Nephron progenitor cell (in vitro differentiated cells): ENCODE measurements at places on chromosomes 3 and 15.

DNA sequence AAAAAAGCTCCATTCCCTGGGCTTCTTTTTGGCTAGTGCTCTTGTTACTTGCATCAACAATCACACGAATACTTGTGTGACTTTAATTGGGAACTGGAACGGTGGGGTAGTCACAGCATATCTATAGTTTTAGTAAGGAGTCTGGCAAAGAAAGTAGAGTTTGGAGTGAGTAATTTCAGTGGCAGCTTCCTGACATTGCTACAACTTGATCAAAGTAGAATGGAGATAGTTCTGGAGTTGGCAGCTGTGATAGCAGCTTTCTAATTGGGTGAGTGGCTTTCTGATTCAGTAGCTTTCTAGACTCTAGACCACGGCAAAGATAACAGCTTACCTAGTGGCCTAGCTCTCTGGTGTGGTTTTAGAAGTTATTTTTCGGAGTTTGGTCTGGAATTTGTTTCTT lies 475.0 kb downstream of the TUSC7 start:
- DNase-seq, result no peak

GRCh38 chr15:71508081-71508682 lies 302.2 kb upstream of the NR2E3 start:
- no peak for DNase-seq

DNA sequence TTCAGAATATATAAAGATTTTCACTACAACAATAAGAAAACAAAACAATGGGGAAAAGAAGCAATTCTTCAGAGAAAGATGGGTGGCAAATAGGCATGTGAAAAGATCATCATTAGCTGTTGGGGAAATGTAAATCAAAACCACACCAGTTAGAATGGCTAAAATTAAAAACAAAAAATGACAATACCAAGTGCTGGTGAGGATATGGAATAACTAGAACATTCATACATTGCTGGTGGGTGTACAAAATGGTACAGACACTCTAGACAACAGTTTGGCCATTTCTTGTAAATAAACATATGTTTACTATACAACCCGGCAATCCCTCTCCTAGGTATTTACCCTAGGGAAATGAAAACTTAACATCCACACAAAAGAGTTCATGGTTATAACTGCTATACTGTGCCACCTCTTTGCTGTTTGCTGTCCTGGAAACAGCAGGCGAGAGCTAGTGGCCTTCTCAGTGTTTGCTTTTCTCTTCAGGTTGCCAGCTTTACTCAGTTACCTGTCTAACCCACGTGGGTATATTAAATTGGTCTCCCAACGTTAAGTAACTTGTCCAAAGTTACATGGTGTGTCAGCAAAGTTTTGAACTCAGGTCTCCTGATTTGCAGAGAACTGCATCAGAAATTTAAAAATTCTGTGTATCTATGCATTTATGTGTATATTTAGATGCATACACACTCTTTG lies 4.6 kb upstream of the NIT2 start:
- DNase-seq, result no peak

- no peak for DNase-seq
Observed at GRCh38 chr3:174767406-174767805, 91.7 kb upstream of the NAALADL2 start.

DNA sequence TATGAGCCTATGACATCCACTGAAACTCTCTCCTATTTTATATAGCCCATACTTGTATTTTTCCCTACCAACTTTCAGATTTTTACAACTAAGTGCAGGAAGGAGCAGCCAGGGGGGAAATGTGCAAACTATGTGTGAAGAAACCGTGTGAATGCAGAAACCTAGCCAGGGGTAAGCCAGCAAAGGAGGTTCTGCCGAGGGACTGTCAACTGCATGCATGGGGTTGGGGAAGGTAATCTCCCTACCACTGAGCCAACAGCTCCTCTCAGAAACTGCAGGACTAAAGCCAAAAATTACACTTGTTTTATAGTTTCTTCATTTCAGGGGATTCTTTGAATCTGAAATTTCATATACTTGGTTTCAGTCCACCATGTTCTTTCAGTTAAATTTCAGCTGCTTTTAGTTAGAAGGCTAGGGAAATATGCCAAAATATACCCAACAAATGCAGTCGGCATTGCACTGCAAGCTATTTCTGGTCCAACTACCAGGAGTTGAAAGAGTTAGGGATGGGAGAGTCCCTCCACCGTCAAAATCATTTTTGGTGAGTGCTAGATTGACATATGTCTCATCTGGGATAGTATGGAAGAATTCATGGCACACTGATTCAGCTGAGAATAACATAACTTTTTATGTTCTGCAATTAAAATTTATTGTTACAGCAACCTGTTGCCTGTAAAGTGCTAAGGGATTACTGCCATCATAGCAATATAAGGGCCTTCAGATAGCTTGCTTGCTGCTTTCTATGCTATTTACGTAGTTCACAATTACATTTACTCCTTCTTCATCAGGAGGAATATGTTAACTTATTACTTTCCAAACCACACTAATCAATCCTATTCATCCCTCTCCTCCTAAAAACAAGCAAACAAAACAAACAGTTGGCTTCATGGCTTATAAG lies 904.2 kb downstream of the ROBO1 start:
- DNase-seq, result no peak

DNA sequence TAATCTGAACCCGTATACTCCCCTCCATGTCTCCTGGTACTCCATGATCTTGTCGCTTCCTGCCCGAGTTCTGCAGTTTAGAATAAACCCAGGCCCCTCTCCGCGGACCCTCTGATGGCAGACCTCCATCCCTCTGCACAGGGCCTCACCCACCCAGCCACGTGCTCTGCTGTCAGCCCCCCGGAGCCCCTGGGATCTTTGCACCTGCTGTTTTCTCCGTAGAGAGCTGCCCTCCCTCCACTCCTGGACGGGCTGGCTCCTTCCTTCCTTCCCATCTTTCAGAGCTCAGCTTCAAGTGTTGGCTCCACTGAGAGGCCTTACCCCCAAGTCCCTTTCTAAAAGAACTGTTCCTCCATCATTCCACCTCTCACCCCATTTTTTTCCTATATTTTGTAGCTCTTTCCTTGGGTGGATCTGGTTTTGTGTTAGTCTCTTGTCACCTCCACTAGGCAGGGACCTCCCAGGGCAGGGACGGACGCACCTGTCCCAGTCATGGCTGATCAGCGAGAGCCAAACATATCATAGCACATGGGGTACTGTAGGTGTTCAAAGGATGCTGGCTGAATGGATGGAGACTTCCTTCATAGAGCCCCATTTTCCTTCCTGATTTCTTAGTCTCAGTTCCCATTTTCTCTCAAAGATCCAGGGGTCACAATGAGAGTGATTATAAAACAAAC lies 106.6 kb downstream of the VGLL4 start:
- no peak for DNase-seq

GRCh38 chr15:36815786-36816185 lies 236.4 kb downstream of the CDIN1 start:
- DNase-seq, result no peak

GRCh38 chr3:86990012-86990733 lies 776 bp downstream of the VGLL3 start:
- peak; percentile 41 for DNase-seq
